Thymus (tissue), 14 donors: ENCODE measurements at places on chromosomes 2 and 18.

DNA sequence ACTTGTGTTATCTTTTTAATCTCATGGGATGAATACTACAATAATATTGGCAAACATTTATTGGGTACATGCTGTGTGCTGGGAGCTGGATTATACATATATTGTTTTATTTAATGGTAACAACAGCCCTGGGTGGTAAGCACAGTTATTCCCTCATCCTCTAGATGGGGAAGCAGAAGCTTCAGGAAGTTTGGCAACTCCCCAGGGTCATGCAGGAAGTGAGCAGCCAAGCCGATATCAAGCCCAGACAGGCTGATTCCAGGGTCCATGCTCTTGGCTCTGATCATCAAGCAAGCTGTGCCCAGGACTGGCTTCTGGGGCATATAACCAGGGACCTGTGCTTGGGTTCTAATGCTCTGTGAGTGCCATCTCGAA lies 155.8 kb downstream of the ZNF516 start:
- no peak for DNase-seq

DNA sequence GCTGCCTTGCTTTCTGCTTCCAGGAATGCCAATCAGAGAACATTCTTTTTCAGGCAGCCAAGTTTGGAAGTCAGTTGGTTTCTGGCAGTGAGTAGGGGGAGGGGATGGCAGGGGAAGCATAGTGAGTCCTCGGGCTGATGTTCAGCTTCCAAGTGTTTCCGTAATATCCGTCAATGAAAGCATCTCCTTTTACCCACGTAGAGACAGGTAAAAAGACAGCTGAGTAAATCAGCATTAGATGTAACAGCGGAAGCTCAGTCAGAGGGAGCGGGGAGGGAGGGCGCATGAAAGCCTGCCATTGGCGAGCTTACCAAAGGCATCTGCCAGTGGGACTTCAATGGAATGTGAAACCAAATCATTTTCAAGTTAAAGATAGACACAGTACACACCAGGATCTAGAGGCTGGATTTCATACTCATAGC lies 117.1 kb upstream of the DTNA start:
- no peak for DNase-seq

DNA sequence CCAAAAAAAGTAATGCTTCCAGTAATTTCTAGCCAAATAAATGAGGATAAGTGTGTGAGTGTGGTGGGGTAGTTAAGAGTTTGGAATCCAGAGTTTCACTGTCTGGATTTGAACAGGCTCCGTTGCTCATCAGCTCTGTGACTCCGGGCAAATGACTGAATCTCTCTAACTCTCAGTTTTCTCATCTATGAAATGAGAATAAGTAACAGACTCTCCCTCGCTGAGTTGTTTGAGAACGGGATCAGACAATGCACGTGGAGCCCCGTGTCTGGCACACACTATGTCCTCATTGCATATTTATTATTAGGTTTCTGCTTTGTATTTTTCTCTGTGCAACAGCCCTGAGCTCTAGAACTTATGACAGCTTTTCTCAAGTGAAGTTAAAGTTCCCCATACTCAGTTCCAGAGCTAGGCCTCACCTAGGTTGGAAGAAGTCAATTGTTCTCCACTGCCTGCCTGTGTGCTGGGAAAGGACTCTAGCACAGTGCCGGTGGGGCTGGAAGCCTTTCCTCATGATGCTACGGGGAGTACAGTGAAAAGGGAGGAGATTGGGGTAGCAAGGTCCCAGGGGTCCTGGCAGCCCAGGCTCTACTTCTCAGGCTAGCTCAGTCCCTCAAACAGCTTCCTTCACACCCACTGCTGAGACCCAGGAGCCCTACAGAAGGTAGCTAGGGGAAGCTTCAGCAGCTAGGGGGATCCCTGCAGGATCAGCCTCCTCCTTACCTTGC lies 1.7 kb upstream of the ICOS start:
- no peak for DNase-seq

DNA sequence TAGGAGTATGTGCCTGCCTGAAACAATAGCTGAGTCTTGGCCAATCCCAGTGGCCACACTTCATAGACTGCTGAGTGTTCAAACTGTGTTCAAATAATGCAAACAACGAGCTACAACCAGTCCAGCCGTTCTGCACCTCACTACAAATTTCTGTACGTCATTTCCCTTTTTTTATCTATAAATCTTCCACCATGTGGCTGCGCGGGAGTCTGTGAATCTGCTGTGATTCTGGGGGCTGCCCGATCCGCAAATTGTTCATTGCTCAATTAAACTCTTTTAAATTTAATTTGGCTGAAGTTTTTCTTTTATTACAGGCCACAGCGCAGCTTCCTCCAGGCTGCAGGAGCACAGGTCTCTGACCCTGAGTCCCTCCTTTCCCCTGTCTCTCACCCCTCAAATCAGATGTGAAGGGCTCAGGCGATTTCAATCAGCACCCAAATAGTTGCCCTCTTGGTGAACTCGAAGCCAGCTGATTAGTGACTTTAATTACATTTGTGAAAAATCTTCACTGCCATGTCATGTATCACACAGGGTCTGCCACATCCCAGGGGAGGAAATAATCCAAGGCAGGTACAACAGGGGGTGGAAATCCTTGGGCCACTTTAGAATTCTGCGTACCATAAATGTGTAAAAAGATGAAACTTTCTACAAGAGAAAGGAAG lies 145.6 kb downstream of the NDUFA10 start:
- DNase-seq = no peak

DNA sequence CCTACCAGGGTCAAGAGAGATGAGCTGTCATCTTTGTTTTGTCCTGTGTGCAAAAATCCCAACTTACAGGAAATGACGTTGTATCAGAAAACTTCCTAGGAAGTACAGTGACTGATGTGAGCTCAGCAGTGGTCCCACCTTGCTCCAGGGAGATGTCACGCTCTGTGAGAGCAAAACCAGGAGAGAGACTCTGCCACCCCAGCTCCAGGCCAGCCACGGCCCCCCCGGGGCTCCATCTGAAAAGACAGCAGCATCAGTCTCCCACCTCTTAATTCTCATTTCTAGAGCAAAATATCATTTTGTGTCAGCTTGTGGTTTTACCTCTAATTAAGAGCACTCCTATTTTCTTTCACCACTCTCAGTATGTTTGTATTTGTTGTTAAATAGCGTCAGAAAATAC lies 57.5 kb downstream of the MYL12B start:
- no peak for DNase-seq

GRCh38 chr2:152615177-152615576 lies 102.1 kb downstream of the PRPF40A start:
- DNase-seq = no peak

- DNase-seq = no peak
These were observed 32.0 kb upstream of the MYCN start for GRCh38 chr2:15908371-15908770.

DNA sequence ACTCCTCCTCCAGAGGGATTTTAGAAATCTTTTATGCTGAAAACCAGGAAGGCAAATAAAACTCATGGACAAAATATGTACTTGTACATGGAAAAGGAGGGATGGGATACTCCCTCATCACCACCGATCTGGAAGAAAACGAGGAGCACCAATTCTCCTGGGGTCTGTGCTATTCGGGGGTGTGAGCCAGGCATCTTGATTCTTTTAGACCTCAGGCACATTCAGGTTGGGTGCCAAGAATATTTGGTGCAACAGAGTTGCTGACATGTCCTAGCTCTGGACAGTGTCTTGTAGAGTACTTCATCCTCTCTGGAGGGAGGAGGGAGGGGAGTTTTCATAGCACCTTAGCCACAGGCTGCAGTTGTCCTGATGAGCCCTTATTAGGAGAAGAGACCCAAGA lies 163.0 kb downstream of the PRKCE start:
- DNase-seq = no peak

DNA sequence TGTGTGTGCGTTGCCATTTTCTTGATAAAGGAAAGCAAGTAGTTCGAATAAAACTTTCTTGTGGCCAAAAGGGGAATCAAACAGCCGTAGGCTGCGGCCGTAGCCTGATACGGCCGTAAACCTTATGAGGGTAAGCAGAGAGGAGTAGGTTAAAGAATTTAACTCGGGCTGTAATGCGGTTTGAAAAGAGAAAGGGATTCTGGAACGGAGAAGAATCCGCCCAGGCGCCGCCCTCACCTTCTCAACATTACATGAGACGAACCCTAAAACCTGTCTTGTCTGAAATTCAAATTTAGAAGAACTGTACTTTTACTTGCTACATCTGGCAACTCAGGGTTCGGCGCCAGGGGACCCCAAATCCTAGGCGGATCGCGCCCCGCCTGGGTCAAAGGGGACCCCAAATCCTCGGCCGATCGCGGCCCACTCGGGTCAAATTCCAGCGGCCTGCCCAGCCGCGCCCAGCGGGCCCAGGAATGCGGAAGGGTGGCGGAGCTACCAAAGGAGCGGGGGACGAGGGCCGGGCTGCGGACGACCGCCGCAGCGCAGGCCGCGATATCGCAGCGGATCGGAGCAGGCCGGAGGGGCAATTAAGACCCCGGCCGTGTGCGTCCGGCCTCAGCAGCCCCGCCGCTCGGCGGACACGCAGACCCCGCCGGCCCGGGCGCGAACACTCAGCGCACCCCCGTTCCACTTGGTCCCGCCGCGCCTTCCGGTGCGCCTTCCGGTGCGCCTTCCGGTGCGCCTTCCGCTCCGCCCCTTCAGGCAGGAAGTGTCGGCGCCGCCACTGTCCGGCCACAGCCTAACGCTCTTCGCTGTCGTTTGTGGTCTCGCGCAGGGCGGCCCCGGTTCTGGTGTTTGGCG lies at the start of gene MYL12B:
MYL12B (plus strand) TSS at position 761 of the 861 bp plus-strand sequence. CDS start 10,766 bp downstream, outside the sequence.
- DNase-seq = peak; percentile 72

- DNase-seq = no peak
These were observed 26.0 kb downstream of the CWC22 start for GRCh38 chr2:179981085-179981484.

GRCh38 chr2:60926741-60927552 lies 45.6 kb downstream of the REL start:
- DNase-seq = peak; percentile 9

- no peak for DNase-seq
These were observed 18.7 kb upstream of the DUSP2 start for GRCh38 chr2:96163768-96164429.

DNA sequence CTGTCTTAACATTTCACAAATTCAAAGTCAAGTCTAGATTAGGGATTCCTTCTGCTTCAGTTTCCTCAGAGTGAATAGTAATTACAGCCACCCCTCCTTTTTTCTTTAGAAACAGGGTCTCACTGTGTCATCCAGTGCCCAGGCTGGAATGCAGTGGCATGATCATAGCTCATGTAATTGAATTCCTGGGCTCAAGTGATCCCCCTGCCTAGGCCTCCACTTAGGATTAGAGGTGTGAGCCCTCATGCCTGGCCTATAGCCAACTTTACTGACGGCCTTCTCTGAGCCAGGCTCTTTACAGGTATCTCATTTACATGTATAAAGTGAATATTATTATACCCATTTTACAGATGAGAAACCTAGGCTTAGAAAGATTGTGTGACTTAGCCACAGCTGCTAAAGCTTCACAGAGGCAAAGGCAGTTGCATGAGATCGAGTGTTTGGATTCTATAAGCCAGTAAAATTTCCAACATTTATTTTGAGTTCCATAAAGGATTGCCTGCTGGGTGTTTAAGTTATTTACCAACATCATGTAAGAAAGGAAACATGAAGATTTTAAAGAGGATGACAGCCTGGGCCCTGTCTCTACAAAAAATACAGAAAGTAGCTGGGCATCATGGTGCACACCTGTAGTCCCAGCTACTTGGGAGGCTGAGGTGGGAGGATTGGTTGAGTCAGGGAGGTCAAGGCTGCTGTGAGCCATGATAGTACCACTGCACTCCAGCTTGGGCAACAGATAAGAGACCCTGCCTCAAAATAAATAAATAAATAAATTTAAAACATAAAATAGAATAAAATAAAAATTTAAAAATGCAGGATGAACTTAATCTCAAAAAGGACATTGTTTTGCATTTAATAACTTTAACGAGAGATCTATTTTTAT lies 1.8 kb downstream of the ENOSF1 start:
- no peak for DNase-seq

DNA sequence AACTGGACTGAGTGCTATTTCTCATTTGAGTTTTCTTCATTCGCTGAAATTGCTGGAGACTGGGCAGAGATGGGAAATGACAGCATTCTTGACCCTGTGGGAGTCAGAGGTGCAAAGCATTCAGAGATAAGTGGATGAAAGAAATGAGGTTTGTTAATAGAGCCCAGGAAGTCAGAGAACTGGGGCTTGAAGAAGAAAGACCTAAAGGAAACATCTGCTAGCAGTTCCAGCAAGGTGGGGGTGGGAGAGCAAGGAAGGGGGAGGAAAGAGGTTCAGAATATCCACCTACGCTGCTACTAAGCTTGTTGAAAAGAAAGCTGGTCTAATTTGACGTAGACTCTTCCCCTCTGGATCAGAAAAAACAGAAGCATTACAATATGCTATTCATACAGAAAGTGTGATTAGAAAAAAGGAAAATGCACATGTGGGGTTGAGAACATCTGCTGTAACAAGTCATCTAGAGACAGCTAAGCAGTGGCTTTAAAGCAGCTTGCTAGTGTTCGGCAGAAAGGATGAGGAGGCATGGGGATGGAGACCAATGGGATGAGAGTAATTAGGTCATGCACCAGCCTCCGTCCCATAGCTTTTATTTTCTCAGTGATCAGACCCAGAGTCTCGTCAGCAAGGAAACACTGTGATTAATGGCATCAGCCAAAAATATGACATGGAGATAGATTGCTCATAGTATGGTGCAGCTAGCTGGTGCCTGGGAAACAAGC lies 29.7 kb downstream of the NAB1 start:
- peak; percentile 62 for DNase-seq

GRCh38 chr18:76451396-76452331 lies 43.4 kb downstream of the ZNF516 start:
- DNase-seq = no peak

- DNase-seq = no peak
These were observed 41.5 kb upstream of the ERBB4 start for GRCh38 chr2:212580117-212580516.

- DNase-seq = no peak
These were observed 62.5 kb downstream of the CENPO start for GRCh38 chr2:24855726-24856125.

DNA sequence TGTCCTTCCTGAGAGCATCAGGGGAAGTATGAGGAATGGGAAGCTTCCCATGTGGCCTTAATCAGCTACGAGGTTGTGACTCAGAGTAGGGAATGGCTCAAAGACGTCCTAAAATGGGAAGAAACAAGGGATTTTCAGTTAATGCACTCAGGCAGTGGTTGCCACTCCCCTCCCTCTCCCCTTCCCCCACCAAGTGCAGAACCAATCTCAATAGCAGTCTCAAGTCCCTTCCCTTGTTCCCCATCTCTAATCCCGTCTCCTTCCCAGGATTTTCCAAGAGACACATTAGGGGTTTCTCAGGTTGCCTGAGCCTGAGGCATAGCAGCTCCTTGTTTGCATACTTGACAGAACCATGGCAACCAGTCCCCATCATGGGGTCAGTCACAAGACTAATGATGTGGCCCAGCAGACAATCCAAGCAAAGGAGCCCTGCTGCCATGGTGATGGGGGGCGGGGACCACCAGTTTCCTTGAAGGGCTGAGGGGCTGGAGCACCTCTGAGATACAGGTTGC lies 18.2 kb upstream of the RESP18 start:
- no peak for DNase-seq

GRCh38 chr18:62634979-62635630 lies 80.2 kb upstream of the PHLPP1 start:
- DNase-seq = no peak

GRCh38 chr2:102485147-102485785 lies 12.2 kb downstream of the SLC9A4 start:
- no peak for DNase-seq

- no peak for DNase-seq
These were observed 286.5 kb upstream of the SYT4 start for GRCh38 chr18:43563780-43564179.

GRCh38 chr2:197914778-197915177 lies 110.4 kb downstream of the PLCL1 start:
- DNase-seq = no peak

GRCh38 chr2:170965446-170966225 lies 36.6 kb downstream of the GORASP2 start:
- no peak for DNase-seq
